Activated T-cell treated with anti-CD3 and anti-CD28 coated beads, Interleukin-2, amount 50 U/mL, for 72 hours (primary cell): ENCODE measurements at places on chromosomes 11 and 22. TPM values are rescaled to one million over a fixed set of nuclear protein-coding genes. Genes with fewer than 3 reads are reported as not detected.

- H3K4me1 ChIP-seq = peaks cover 48% of the 10 kb centered on the region
- H3K36me3 ChIP-seq = peaks cover 6% of the 10 kb centered on the region
These were observed 60.4 kb downstream of the TRAF6 start for GRCh38 chr11:36449561-36450096.

GRCh38 chr11:8203414-8203715, 34.5 kb upstream of the RIC3 start:
- H3K4me1 ChIP-seq = peaks cover 9% of the 10 kb centered on the region
- H3K27me3 ChIP-seq = peaks cover 40% of the 10 kb centered on the region
- H3K27ac ChIP-seq = no peak overlapping the region

GRCh38 chr11:65906602-65907001, 6.4 kb upstream of the FOSL1 start:
- H3K36me3 ChIP-seq = no peaks in the 10 kb centered on the region
- peaks cover 19% of the 10 kb centered on the region for H3K4me1 ChIP-seq
- H3K27me3 ChIP-seq = peaks cover 6% of the 10 kb centered on the region
- H3K4me3 ChIP-seq = no peak overlapping the region

FHIP1B gene
- total RNA-seq = 22.8 TPM

DNA sequence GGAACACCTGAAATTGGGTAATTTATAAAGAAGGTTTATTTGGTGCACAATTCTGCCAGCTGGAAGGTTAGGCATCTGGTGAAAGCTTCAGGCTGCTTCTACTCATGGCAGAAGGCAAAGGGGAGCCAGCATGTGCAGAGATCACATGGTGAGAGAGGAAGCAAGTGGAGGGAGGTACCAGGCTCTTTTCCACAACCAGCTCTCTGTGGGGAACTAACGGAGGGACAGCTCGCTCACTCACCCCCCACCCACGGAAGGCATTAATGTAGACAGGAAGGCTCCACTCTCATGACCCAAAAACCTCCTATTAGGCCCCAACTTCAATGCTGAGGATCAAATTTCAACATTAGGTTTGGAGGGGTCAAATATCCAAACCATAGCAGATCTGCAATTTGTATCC, 75.6 kb upstream of the ARHGAP32 start:
- no peaks in the 10 kb centered on the region for H3K27me3 ChIP-seq
- no peak for DNase-seq
- H3K4me3 ChIP-seq = no peak overlapping the region
- H3K36me3 ChIP-seq = no peaks in the 10 kb centered on the region

GRCh38 chr11:3866206-3866605, 10.7 kb downstream of the STIM1 start:
- DNase-seq = no peak
- no peaks in the 10 kb centered on the region for H3K27me3 ChIP-seq
- H3K4me3 ChIP-seq = peak overlapping the region; percentile 60
- peaks cover 3% of the 10 kb centered on the region for H3K36me3 ChIP-seq
- H3K27ac ChIP-seq = peak overlapping the region; percentile 43
- H3K4me1 ChIP-seq = peaks cover 94% of the 10 kb centered on the region

GRCh38 chr22:17260298-17260697, 41.1 kb upstream of the ADA2 start:
- peaks cover 35% of the 10 kb centered on the region for H3K4me1 ChIP-seq
- no peaks in the 10 kb centered on the region for H3K36me3 ChIP-seq
- no peaks in the 10 kb centered on the region for H3K27me3 ChIP-seq
- H3K4me3 ChIP-seq = no peak overlapping the region
- H3K27ac ChIP-seq = no peak overlapping the region

GRCh38 chr11:22624742-22625447, 728 bp downstream of the FANCF start:
- H3K27ac ChIP-seq = peak overlapping the region; percentile 87
- H3K4me3 ChIP-seq = peak overlapping the region; percentile 99

KIRREL3 gene
- not detected for total RNA-seq

GRCh38 chr22:19799322-19800190, 39.0 kb downstream of the TBX1 start:
- H3K27me3 ChIP-seq = no peaks in the 10 kb centered on the region
- no peak for DNase-seq
- no peak overlapping the region for H3K4me3 ChIP-seq

DNA sequence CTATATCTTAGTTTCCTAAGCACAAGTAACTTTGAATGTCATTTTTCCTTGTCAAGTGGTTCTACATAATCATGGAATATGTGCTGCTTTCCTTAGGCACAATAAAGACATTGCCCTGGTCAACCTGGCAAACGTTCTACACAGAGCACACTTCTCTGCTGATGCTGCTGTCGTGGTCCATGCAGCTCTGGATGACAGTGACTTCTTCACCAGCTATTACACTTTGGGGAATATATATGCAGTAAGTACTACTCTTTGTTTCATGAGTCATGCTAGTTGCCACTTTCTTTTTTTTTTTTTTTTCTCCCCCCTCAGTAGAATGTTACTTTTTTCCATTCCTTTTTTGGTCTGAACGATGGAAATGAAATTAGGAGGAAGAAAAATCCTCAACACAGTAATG, 38.5 kb downstream of the TTC17 start:
- no peak overlapping the region for H3K4me3 ChIP-seq
- peak; percentile 2 for DNase-seq
- peaks cover 48% of the 10 kb centered on the region for H3K4me1 ChIP-seq
- H3K36me3 ChIP-seq = peaks cover 32% of the 10 kb centered on the region
- no peaks in the 10 kb centered on the region for H3K27me3 ChIP-seq
- H3K27ac ChIP-seq = no peak overlapping the region

GAL3ST3 gene
- 0.42 TPM for total RNA-seq
